ENCODE measurements at places on chromosomes 12 and 14.

DNA sequence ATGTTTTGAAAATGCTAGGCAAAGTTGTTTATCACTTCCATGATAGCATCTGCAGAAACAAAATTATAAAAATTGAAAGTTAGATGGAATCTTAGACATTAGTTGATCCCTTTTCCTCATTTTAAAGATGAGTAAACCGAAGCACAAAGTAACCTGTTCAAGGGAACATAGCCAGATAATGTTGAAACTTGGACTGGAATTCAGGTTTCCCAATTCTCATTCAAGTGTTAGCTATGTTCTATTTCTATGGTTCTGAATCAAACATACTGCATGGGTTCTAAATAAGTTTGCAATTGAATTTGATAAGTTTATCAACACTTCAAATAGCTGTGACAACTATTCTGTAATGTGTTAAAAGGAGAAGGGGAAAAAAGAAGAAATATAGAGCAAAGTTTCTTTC is 122.4 kb upstream of the SOX5 start:
- no peak for DNase-seq

DNA sequence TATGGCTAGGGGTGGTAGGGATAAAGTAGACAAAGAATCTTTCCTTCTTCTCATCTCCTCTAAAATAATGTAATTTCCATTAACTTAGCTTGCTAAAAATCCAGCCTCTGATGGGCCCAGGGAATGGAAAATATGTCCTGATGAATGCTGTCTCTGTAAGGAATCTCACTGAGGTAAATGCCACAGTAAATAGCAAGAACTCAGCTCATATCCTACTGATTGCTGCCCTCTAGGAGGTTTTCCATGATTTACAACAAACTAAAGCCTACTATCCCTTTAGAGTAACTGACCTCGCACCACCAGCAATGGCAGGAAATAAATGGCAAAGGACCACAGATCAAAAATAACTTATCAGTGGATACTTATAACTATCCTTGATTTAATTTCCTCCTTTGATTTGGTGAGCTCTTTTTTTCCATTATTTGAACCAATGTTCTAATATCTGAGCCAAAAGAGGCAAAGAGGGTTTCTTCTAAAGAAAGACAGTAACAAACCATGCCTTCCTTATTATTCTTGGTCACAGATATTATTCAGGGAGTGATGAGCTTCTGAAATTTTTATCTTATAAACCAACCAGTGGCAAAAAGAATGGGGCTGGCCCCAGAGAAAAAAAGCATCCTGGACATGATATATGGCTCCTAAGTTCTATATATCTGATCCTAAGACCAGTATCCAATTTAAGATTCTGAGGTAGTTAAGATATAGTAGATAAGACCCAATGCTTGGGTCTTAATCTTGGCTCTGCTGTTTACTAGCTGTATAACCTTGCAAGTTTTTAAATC is 43.8 kb downstream of the SENP1 start:
- no peak for DNase-seq

DNA sequence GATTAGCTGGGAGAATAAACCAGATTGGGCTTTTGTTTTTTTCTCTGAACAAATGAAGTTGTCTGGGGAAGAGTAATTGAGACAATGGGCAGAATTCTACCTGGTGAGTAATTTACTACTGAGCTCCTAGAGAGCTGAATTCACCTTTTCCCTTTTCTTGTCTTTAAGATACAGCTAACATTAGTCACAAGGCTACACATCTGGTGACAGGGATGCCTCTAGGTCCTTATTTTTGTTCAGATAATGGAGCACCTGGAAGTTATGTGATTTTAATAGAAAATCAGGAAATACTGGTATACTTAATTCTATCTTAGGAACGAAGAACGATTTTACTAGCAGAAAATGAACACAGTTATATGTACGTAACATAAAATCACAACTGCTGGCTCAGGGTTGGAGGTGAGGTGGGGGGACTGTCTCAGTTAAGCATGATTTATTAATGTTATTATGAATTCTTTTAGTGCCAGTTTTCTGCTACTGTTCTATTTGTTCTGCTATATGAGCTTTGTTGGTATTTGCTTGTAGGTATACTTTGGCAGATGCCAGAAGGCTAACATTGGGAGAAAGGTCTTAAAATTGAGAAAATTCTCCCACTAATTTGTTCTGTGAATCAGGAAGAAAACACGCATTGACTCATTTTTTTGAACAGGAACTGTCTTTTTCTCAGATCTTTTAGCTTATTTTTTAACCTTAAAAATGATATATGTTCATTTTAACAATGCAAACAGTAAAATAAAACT is 482.7 kb upstream of the RGS6 start:
- DNase-seq = no peak

DNA sequence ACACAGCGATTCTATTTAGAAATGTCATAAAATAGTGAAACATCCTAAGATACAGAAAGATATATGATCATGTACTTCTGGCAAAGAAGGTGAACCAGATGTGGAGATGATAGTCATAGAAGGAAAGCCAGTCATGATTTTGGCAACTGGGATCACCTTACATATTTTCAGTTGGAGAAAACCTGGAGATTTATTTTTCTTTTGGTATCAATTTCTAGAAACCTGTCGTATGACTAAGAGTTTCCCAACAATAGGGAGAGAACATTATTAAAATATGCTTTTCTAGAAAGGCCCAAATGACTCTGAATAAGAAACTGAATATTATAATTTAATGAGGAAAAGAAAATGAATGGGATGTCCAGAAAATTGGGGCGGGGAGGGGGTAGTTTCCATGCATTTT is 396.4 kb downstream of the ZFP36L1 start:
- DNase-seq = no peak

- no peak for DNase-seq
Measured at GRCh38 chr12:113043240-113043639, 13.3 kb upstream of the DTX1 start.

DNA sequence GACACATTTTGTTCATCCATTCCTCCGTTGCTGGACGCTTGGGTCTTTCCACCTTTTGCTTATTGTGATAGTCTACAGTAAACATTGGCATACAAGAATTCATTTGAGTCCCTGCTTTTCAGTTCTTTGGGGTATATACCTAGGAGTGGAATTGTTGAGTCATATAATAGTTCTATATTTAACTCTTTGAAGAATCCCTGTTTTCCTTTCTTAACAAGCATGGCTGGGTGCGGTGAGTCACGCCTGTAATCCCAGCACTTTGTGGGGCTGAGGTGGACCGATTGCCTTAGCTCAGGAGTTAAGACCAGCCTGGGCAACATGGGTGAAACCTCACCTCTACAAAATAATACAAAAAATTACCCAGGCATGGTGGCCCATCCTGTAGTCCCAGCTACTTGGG is 75.4 kb downstream of the CCDC92 start:
- DNase-seq = no peak

DNA sequence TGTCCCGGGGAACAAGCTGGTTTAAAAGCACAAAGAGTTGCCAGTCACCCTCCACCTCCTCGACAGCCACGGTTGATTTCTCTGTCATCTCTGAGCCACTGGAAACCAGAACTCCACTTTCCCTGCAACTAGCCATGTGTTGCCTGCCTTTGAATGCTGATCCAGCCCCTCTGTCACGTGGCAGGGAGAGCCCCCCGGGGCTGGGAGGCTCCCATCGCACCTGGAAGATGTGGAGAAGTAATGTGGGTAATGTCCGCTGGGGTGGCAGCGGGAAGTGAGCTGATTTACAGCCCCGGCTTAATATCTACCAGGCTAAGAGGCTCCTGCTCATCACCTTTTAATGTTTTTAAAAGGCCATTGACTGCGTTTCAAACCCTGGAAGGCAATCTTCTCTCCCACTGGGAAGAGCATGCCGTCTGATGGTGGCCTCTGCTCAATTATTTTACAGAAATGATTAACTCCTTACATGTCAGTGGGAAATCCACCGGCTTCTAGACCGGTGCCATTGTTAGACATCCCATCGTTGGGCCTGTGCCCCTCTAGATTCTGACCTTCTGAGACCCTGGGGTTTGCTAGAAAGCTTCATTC is 7.4 kb downstream of the PRIMA1 start:
- no peak for DNase-seq

DNA sequence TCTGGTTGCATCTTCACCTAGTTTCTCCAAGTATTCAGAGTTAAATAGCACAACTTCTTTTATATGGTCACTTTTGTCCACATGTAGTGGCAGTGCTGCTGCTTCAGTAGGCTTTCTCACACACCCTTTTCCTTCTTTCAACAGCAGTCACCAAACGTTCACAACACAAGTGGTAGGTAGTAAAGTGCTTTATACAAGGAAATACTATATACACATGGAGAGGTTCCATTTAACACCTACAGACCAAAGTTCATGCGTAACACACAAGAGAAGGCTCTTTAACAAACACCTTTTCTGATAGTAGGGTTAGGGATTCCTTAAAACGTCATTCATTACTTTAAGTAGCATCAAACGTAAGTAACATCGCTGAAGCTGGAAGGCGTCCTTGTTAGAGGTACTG is 107.1 kb upstream of the USP44 start:
- no peak for DNase-seq

- DNase-seq = no peak
Measured at GRCh38 chr12:129887101-129887500, 16.7 kb downstream of the TMEM132D start.

DNA sequence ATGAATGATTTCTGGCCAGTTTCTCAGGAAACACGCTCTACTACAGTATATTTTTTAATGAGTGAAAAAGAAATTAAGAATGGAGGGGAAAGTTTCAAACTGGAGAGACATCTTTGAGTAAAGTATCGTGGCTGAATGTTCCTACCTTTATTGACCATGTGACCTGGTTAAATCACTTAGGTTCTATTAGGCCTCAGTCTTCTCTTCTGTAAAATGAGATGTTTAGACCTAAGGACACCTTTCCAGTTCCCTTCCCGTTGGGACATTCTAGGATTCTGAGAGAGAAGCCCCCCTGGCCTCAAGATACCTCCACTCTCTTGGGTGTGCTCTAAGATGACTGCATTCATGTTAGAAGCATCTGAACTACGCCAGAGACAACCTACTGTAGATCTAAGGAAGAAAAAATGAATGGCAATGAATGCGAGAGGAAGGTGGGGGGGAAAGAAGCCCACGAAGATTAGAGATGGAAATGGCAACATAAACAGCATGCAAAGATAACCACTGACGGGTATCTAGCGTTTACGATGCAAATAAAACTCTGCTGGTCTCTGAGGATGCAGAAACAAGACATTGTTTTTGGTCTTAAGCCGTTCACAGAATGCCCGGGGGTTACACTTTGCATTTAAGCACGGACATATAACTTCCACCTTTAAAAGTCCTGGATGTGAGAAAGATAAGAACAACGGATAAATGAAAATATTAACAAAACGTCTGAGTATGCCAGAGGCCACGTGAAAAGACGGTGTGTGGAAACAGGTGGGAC is 599 bp upstream of the CPSF6 start:
- DNase-seq = no peak

GRCh38 chr12:114885501-114885900 is 201.5 kb upstream of the TBX3 start:
- DNase-seq = no peak

- DNase-seq = no peak
Measured at GRCh38 chr12:131901431-131902331, 7.3 kb downstream of the ULK1 start.

DNA sequence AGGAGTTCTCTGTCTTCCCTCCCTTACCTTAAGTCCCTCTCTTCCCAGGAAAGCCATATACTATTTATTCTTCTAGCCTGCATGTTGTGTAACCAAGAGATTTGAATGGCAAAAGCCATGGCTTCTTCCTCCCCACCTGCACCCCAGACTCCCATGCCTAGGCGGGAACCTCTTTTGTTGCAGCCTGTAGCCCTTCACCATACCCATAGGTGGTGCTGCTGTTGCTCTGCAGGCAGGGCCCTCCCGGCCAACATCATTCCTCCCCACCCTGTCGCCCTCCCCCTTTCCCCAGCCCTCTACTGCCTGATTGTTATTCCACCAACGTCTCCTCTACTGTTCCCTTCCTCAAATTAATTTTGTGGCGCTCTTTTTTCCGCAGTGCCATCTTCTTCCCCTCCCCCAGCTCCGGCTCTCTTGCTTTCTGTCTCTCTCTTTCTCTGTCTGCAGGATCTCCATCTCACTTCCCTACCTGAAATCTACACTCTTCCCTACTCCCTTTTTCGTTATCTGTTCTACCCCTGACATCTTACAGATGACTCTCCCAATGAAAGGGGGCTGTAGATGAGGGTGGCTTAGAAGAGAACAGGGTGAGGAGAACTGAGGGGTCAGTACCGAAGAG is 13.8 kb downstream of the NGDN start:
- no peak for DNase-seq

DNA sequence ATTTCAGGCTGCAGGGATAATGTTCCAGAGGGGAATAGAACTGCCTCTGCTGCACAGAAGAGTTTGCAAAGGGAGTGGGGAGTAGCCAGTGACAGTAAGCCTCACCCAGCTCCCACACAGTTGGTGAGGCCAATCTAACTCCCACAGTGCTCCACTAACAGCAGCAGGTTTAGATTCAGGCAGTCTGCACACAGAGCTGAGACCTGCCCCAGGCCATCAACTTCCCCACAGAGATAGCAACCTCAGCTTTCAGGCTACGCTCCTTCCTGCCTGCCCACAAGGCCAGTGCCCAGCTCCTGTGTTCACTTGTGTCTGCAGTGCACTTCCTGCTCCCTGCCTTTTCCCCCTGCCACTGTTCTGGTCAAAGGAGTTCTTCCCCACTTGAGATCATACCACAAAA is 107.5 kb downstream of the TBC1D30 start:
- DNase-seq = no peak

- no peak for DNase-seq
Measured at GRCh38 chr12:11859705-11860425, 210.4 kb downstream of the ETV6 start.

GRCh38 chr14:100645196-100645981 is 58.2 kb upstream of the BEGAIN start:
- DNase-seq = no peak

Data from forelimb muscle (tissue), 1 donor.